ENCODE measurements at places on chromosomes 12 and 14. TPM values are rescaled to one million over a fixed set of nuclear protein-coding genes. Genes with fewer than 3 reads are reported as not detected.

GRCh38 chr14:29220566-29220965, 454.0 kb downstream of the FOXG1 start:
- DNase-seq, result no peak
- no peak overlapping the region for H3K27ac ChIP-seq
- H3K4me1 ChIP-seq, result no peaks in the 10 kb centered on the region
- H3K4me3 ChIP-seq, result no peak overlapping the region

- DNase-seq, result no peak
- no peaks in the 10 kb centered on the region for H3K27me3 ChIP-seq
- H3K4me1 ChIP-seq, result no peaks in the 10 kb centered on the region
- H3K27ac ChIP-seq, result no peak overlapping the region
- no peak overlapping the region for H3K4me3 ChIP-seq
Observed at GRCh38 chr12:53532524-53533445, 25.5 kb upstream of the NPFF start.

GRCh38 chr12:110301065-110301806, 20.2 kb downstream of the ATP2A2 start:
- H3K4me3 ChIP-seq, result no peak overlapping the region
- no peak overlapping the region for H3K27ac ChIP-seq
- DNase-seq, result no peak

DNA sequence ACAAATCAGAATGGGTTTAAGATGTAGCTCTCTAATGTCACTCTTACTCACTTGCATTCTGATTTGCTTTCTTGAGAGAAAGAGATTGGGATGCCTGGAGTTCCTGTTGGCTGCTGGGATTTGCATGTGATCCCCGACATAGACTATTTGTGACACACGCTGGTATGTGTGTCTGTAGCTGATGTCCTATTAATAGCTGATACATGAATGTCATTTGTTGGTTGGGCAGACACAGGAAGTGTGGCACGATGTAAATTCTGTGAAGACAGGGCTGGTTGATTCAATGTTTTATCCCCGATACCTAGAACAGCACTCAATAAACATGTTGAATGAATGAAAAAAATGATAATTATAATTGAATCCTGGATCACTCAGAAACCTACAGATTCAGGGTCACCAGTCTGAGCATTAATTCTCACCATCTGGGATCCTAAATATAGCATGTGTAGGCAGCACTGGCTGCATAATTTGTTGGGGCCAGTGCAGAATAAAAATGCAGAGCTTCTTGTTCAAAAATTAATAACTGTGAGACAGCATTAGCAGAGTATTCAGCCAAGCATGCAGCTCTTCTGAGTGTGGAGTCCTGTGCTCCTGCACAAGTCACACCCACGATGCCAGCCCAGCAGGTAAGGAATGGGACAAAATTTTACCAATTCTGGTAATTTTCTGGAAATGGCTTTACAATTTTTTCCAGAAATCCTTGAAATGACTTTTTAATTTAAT, 35.5 kb upstream of the SOCS2 start:
- H3K4me1 ChIP-seq, result peaks cover 24% of the 10 kb centered on the region
- H3K27ac ChIP-seq, result no peak overlapping the region
- DNase-seq, result no peak
- no peak overlapping the region for H3K4me3 ChIP-seq
- no peaks in the 10 kb centered on the region for H3K36me3 ChIP-seq

GRCh38 chr12:101877806-101878242, 444 bp downstream of the DRAM1 start:
- DNase-seq, result peak; percentile 29
- peak overlapping the region; percentile 86 for H3K4me3 ChIP-seq
- H3K36me3 ChIP-seq, result no peaks in the 10 kb centered on the region
- H3K4me1 ChIP-seq, result peaks cover 8% of the 10 kb centered on the region

DNA sequence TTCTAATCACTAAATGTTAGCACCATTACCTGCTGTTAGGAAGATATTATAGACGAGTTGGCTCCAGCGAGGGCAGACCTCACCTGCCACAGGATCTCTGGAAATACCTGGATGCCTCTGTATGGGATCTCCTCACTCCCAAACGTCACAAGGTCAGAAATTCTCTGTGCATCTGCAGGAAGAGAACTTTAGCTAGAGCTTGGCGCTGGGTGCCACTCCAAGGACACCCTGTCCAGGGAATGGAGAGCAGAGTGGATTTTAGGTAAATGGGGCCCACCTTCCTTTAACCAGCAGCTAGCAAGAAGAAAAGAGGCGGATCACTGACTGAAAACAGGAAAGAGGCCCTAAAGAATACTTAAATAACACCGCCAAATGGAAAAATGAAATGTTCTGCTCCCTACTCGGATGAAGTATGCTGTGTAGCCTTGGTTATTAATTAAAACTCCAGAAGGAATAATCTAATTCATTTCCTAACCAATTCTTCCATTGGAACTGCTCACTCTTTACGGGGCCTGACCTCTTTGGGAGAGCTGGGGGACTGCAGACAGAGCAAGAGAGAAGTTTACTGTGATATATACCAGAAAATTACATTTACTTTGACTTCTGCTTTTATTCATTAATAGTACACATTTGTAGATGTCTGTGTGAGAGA, 4.2 kb upstream of the FOXG1 start:
- no peak overlapping the region for H3K27ac ChIP-seq
- H3K27me3 ChIP-seq, result peaks cover 19% of the 10 kb centered on the region
- H3K36me3 ChIP-seq, result no peaks in the 10 kb centered on the region

- no peaks in the 10 kb centered on the region for H3K27me3 ChIP-seq
Observed at GRCh38 chr12:121518656-121519055, 62.2 kb downstream of the KDM2B start.

GRCh38 chr14:74620497-74620921, 8.5 kb upstream of the LTBP2 start:
- DNase-seq, result no peak
- H3K27ac ChIP-seq, result no peak overlapping the region
- H3K4me1 ChIP-seq, result peaks cover 46% of the 10 kb centered on the region
- H3K36me3 ChIP-seq, result no peaks in the 10 kb centered on the region

GRCh38 chr12:1847411-1847810, 27.0 kb downstream of the LRTM2 start:
- H3K4me1 ChIP-seq, result no peaks in the 10 kb centered on the region
- no peak overlapping the region for H3K27ac ChIP-seq
- H3K27me3 ChIP-seq, result no peaks in the 10 kb centered on the region
- H3K4me3 ChIP-seq, result no peak overlapping the region

DNA sequence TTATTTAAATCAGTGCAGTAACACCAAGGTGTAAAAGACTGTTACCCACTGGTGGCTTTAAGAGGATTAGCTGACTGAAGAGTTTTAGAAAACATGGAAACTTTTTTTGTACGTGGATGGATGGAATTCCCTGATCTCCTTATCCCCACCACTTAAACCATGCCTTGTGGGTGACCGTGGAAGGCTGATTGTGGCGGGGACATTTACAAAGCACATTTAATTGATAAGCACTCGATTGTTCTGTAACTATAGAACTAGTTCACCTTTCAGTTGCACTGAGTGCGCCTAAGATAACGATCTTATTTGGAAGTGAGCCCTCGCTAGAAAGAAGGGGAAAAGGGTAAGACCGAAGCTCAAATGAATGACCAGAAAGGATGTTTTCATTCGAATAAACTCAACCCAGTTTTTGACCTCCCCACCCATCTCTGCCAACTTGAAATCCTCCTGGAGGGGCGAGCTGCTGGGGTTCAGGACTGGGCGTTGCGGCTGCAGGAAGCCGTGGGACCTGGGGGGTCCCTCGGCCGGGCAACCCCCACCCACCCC, 688 bp upstream of the RASSF3 start:
- no peaks in the 10 kb centered on the region for H3K36me3 ChIP-seq
- H3K4me1 ChIP-seq, result peaks cover 33% of the 10 kb centered on the region
- peak overlapping the region; percentile 76 for H3K4me3 ChIP-seq
- no peak for DNase-seq

GRCh38 chr12:46815809-46816208, 10.0 kb downstream of the SLC38A4 start:
- no peak overlapping the region for H3K27ac ChIP-seq
- H3K36me3 ChIP-seq, result no peaks in the 10 kb centered on the region
- no peak for DNase-seq
- H3K27me3 ChIP-seq, result no peaks in the 10 kb centered on the region
- H3K4me1 ChIP-seq, result no peaks in the 10 kb centered on the region
- no peak overlapping the region for H3K4me3 ChIP-seq

- H3K4me1 ChIP-seq, result no peaks in the 10 kb centered on the region
- DNase-seq, result no peak
- H3K36me3 ChIP-seq, result no peaks in the 10 kb centered on the region
- H3K4me3 ChIP-seq, result no peak overlapping the region
Observed at GRCh38 chr14:28102814-28103213, 663.8 kb upstream of the FOXG1 start.

DNA sequence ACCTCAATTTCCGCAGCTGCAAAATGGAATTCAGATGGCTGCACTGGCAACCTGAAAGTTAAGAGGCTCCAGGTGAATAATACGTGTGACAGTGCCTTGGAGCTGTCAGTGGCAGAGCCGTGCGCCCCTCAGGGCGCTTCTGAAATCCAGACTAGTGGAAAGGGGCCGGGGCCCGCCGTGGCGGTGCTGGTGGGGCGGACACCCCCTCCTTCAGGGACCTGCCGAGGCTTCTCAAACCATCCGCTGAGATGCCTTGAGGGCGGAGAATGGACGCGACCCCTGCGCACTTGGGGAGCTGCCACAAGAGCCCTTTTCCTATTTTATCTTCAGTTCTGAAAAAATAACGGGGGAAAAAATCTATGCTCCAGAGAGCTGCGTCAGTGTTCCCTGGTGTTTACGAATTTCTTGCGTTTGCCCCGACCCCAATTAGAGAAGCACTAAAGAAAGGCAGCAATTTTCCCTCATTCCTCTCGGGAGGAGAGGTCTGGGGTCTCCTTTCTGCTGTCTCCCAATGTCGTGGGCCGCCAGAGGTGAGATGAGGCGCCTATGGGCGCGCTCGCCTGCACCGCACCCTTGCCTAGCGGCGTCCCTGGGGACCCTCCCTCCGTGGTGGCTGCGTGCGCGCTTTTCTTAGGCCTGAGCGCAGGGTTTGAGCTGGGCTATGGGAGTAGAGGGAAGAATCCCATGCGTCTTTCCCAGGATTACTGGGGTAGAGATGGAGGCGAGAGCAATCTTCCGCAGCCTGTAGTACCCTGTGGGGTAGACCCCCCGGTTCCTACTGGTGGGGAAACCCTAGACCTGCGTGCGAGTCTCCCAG, 2.2 kb downstream of the NOS1 start:
- H3K4me3 ChIP-seq, result no peak overlapping the region
- DNase-seq, result no peak
- no peaks in the 10 kb centered on the region for H3K36me3 ChIP-seq
- H3K4me1 ChIP-seq, result no peaks in the 10 kb centered on the region

DNA sequence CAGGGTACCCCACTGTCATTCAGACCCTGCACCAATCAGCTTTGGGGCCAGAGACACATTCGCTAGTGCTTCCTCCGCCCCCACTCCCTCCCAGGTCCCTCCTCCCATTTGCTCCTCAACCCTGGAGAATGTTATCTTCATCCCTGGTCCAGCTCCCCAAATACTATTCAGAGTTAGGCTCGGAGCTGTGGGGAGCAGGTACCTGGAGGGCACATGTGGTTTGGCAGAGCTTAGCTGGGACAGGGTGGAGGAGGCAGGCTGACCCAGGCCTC, 19.5 kb downstream of the VSX2 start:
- H3K4me1 ChIP-seq, result peaks cover 5% of the 10 kb centered on the region
- no peaks in the 10 kb centered on the region for H3K36me3 ChIP-seq
- peaks cover 8% of the 10 kb centered on the region for H3K27me3 ChIP-seq
- no peak for DNase-seq
- H3K4me3 ChIP-seq, result no peak overlapping the region

GRCh38 chr12:112134731-112135130, 9.4 kb downstream of the TRAFD1 start:
- no peak for DNase-seq
- peaks cover 31% of the 10 kb centered on the region for H3K4me1 ChIP-seq
- peaks cover 10% of the 10 kb centered on the region for H3K36me3 ChIP-seq

BHLHE41 gene
- total RNA-seq, result not detected

E2F7 gene
- total RNA-seq, result 10.7 TPM

MUCL1 gene
- not detected for total RNA-seq

HIP1R gene
- 27.2 TPM for total RNA-seq

GXYLT1 gene
- total RNA-seq, result 13.2 TPM

FGD4 gene
- total RNA-seq, result 0.64 TPM

KLHDC1 gene
- total RNA-seq, result 2.0 TPM

TAS2R7 gene
- total RNA-seq, result not detected

Measured in CD8-positive, alpha-beta memory T cell (primary cell).